ENCODE measurements at places on chromosomes 2 and 18.

DNA sequence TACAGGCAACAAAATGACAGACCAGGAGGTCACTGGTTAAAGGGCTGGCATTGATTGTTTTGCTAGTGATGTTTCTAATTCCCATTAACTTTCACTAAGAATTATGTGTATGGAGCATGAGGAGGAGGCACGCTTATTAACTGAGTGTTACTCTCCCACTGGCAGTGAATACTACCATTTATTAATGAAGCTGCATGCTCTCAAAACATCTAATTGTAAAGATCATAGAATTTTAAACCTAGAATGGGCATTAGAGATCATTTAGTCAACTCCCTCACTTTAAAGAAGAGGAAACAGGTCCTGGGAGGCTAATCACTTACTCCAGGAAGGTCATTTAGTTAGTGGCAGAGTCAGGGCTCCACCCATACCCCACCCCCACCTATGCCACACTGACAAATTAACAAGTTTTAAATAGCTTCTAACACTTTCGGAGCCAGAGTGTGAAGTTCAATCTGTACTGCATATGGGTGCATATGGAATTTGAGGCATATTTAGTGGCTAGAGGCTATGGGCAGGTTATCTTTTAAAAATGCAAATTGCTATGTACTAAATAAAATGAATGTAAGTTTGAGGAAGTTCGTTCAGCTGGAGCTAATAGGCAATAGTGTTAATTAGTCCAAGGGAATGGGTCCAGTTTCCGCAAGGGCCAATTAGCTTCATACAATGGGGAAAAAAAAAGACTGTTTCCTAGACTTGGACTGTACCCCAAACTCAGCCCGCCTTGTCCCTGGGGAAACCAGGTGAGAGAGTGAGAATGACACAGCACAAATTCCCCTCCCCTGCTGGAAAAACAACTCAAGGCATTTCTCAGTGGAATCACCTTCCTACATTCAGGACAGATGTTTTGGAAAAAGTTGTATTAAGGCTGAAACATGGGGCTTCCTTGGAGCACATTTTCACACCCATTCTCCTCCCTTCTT, 178.8 kb downstream of the ICOS start:
- no peak for DNase-seq

- DNase-seq = no peak
These were observed 29.8 kb downstream of the TMEM87B start for GRCh38 chr2:112084689-112085374.

DNA sequence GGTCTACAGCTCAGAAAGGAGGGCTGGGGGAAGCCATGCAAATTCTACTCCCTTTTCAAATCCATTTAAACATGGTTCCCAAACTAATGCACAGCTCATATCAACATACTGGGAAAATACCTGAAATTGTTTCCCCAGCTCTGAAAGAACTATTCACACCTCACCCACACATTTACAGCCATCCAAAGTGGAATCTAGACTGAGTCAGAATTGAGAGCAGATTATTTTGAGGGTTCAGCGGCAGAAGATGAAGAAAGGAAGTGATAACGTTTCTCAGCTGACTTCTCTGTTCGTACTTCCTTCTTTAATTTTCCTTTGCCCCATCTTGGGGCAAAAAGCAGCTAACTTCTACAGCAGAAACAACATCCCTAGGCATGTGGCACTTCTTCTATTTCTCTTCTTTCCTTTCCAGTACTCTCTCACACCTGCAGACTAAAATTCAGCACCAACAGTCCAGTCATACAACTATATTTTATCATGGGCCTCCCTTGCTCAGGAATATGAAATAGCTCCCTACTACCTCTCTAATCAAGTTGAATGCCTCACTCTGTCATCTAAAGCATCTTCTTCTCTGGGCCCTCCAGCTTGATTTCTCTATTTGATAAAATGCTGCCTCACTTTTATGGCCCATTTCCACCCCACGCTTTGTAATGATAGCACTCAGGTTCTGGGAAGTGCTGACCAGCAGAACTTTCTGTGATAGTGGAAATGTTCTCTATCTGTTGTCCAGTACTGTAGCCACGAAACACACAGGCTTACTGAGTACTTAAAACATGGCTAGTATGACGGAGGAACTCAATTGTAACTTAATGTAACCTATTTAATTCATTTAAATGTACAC, 35.9 kb downstream of the ARHGAP25 start:
- no peak for DNase-seq

- DNase-seq = no peak
These were observed 23.0 kb upstream of the MSGN1 start for GRCh38 chr2:17793296-17793695.

GRCh38 chr2:179655627-179656026, 205.8 kb downstream of the ZNF385B start:
- DNase-seq = no peak

DNA sequence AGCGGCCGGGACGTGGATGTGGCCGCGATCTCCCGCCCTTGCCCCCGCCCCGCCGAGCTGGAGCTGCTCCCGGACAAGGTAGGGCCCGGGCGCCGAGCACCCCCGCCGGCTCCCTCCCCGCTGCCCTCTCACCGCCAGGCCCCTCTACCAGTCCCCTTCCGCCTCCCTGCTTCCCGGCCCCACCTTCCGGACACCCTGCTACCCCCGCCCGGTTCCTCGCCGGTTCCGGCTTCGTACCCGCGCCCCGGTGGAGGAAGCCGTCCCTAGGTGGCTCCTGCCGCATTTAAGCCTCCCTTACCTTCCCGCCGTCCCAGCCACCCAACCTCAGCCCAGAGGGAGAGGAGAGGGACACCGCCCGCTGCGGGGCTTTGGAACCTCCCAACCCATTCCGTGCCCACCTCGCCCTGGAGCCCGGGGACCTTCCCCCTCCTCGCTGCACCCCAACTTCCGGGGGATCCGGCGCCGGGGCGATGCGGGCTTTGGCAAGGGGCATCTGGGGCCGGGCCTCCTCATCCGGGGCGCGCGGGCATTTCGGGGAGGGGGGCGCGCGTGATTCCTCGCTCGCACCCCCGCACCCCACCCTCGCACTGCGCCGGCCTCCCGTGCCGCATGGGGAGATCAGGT, 475 bp downstream of the B3GNT2 start:
- no peak for DNase-seq

DNA sequence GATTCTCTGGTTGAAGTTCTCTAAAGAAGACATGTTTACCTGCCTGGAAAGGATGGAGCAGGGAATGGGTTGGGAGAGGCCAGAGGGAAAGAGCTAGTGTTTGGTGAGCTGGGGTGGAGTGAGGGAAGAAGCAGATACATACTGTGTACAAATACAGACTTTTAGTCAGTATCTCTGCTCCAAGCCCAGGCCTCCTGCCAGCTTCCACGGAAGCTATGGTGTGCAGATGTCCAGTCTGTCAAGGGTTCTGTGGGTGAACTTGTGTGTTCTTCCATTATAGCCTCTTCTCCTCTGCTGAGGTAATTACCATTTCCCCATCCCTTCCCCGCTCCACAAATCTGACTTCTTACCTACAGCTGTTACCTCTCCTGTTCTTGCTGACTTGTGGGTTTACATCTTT, 208.6 kb downstream of the HRH4 start:
- no peak for DNase-seq

DNA sequence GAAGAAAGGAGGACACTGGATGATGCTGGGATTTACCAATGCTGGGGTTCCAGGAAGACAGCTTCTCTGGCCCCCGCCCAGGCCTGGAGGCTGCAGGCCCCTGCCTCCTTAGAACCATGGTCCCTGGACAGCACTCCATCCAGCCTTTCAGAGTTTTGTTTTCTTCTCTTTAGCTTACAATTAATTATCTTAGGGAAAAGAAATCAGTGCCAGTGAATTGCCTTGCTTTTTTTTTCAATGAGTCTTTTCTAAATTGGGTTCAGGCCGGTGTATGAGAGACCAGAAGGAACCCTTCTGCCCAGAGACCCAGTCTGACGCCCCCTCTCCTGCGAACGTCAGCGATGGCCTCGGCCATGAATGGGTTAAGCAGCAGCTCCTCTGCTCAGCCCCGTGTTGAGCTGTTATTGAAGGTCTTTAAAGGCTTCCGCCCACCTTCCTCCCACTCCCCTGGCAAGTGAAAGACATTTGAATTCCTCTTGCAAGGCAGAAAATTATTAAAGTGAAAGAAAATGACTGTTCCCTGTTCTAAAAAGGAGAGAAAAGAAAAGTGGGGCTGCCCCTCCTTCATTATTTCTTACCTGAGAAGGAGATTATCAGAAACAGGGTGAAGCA, 65.7 kb upstream of the CHMP1B start:
- no peak for DNase-seq

DNA sequence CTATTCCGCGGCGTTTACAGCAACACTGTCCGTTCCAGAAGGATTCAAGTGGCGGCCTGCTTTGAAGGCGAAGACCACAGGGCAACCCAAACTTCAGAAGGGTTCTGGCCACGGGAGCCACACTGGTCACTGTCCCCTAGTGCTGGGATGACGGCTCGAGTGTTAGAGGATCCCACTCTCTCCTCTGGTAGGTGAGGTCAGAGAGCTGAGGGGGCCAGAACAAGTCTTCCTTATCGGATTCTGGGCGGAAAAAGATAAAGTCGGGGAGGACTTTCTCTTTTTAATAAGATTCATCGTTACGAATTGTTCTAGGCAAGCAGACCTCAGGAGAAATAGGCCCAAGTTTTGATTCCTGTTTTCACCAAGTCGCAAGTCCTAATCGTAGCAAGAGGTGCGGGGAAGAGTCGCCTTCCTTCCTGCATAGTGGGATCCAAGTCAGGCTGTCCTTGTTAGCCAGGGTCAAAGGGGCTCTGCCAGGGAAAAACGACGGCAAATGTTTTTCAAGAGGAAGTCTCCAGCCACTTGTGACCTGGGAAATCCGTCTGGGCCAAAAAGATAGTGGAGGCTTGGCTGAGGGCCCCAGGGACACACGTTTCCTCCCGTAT, 864 bp upstream of the MYL12A start:
- DNase-seq = no peak

DNA sequence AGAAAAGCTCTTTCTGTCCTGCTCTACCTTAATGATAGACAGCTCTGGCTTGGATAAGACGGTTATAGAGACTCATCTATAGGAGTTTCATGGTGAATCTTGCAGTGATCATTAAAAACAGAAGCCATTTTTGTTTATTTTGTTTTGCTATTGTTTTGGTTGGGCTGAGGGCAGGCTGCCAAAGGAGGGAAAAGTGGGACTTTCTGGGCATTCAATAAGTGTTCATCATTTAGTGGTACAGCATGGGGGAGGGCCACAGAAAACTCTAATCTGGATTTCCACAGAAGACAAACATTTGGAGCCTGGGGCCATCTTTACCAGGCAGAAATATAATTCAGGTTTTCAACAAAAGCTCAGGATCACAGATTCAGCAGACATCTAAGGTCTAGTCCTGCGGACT, 62.4 kb upstream of the EFEMP1 start:
- no peak for DNase-seq

DNA sequence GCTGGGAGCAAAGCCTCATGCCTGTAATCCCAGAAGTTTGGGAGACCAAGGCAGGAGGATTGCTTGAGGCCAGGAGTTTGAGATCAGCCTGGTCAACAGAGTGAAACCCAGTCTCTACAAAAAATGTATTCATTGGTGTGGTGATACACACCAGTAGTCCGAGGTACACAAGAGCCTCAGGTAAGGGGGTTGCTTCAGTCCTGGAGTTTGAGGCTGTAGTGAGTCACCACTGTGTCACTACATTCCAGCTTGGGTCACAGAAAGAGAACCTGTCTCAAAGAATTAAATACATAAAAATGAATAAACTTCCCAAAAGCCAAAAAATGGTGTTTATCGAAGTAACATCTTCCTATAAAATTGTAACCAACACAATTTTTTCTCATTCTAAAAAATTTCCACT, 568.1 kb upstream of the LINC00305 start:
- DNase-seq = no peak

- DNase-seq = no peak
These were observed 327.0 kb downstream of the NR4A2 start for GRCh38 chr2:156005531-156005930.

DNA sequence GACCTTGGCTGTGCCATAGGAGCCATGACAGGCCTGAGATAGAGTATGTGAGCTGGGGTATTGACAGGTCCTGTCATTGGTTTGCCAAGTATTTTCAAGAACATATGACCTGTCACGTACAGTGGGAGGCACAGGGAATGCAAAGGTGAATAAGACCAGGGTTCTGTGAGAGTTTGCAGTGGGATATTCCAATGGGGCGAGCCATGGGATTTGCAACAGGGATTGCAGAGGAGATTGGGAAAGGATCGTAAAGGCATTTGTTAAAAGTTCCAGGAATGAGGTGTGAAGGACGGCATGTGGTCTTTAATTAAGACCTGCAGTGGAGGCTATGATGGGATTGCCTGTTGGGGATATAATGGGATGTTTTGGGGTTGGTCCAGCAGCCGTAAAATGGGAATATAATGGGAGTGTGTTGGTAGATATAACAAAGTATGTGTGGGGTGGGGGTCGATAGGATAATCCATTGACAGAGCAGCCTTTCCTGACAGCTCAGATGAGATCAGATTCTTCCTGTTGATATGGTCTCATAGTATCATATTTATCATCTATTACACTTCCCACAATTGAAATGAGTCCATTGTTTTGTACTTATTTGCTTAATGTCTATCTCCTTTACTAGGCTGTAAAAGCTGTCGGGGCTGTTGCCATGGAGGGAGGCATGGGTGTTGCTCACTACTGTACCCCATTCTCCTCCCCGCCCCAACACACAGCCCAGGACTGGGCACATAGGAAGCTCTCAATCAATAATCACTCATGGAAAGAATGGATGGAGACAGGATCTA, 38.1 kb downstream of the PKDCC start:
- DNase-seq = no peak

- no peak for DNase-seq
These were observed 47.9 kb downstream of the CACNB4 start for GRCh38 chr2:152050915-152051314.

DNA sequence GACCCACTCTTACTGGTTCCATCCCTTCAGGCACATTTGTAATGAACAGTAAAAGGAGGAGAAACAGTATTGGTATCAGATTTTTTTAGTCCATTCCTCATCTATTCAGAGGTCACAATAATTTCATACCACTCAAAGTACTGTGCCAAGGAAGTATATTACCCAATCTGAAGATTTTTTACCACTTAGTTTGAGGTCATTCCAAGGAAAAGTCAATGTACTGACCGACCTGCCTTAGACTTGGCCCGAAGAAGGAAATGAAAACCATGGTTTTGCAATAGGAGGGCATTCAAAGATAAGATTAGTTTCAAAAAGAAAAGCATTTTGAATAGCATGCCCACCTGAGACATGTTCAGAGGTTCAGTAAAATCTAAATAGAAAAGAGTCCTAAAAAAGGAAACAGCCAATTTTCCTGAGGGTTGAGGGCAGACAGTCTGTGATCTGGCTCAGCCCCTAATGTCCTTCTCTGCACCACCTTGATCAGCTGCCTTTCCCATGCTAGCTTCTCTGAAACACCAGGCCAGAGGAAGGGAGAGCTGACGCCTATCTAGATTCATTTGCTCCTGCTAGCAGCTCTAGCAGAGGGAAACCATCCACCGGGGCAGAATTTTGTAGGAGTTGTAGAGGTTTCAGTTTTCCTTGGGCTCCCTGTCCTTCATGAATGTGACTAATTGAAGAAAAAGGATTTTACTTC, 107.3 kb upstream of the FZD5 start:
- DNase-seq = no peak
